Activated T-cell treated with anti-CD3 and anti-CD28 coated beads for 48 hours (primary cell): ENCODE measurements at places on chromosomes 3 and 15.

DNA sequence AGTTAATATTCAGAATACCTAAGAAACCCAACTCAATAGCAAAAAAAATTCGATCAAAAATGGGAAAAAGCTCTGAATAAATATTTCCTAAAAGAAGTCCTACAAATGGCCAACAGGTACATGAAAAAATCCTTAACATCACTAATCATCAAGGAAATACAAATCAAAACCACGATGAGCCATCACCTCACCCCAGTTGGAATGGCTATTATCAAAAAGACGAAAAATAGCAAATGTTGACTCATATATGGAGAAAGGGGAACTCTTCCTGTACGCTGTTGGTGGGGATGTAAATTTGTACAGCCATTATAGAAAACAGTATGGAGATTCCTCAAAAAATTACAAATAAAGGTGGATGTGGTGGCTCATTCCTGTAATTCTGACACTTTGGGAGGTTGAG lies 29.6 kb upstream of the SGO1 start:
- DNase-seq, result no peak

DNA sequence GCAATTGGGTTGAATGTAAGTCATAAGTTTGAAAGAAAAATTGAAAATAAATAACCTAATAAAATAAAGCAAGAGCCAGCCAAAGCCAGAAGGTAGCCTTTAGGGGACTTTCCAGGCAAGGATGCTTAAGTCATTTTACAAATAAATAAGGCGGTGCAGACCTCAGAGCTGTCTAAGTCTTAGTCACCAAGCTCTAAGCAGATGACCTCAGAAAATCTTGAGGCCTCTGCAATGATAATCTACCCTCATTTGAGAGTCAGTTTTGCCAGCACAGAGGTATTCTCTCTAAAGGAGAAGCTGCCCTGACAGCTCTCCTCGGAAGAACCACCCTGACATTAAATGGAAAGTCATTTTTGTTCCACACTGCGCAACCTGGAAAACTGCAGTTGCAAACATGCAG lies 113.9 kb downstream of the OXNAD1 start:
- no peak for DNase-seq

DNA sequence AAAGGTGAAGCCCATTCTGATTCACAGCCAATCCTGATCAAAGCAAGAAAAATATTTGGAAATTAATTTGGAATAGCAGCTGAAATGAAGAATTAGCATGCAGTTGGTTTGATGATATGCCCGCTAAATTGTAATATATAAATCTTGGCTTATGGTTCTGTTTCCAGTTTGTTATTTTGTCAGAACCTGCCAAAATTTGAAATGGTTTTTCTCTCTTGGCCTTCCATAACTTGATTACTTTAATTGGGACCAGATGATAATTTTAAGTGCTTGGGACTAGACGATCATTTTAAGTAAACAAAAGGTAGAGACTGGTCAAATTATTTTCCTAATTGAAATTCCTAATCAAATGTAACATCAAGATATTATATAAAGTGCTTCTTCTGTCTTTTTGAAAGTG lies 842.4 kb downstream of the TBL1XR1 start:
- DNase-seq, result no peak

DNA sequence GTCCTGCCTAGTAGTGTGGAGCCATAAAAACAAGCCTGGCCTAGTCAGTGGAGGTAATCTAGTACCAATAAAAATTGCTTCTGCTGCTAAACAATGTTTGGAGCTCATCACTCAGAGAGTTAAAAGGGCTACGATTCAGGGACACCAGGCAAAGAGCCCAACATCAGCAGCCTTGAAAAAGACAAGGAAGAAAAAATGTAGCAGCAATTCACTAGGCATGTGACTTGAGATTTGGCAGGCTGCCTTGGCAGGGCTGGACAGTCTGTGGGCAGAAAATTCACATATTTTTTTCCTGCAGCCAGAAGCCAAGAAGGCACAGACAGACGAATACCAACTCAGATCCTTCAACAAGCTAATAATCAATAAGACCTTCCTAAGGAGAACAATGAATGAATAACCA lies 47.2 kb downstream of the IGSF11 start:
- no peak for DNase-seq

DNA sequence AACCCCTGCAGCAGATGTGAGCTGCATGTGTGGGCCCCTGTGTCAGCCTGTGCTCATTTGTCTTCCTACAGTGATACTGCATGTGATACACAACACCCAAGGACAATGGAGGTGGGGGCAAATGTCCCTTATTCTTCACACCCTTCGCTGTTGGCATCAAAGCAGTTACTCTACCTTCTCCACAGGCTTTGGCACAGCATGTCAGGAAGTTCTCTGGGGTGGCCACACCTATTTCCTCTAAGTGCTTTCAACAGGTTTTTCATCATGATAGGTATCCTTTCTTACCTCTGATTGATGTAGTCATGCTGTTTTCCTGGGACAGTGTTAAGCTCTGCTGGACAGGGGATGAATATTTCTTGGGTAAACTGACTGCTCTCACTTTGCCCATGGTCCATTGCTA lies 29.5 kb downstream of the ZNF662 start:
- DNase-seq, result no peak

DNA sequence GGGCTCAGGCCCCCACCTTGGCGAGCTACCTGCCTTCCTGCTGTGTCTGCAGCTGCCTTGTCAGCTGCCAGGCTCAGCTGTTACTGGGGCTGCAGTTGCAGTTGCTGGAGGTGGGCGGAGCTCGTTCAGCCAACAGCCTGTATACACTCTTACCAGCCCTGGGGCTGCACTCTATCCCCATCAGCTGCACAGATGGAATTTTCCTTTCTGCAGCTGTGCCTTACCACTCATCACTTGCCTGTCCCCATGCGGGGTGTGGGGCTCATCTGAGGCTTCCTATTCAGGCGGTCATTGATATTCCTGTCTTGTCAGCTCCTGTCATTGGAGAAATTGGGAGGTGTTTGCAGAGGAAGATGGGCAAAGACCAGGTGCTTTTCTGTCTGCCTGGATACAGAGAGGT lies 9.1 kb upstream of the SYN2 start:
- DNase-seq, result no peak

DNA sequence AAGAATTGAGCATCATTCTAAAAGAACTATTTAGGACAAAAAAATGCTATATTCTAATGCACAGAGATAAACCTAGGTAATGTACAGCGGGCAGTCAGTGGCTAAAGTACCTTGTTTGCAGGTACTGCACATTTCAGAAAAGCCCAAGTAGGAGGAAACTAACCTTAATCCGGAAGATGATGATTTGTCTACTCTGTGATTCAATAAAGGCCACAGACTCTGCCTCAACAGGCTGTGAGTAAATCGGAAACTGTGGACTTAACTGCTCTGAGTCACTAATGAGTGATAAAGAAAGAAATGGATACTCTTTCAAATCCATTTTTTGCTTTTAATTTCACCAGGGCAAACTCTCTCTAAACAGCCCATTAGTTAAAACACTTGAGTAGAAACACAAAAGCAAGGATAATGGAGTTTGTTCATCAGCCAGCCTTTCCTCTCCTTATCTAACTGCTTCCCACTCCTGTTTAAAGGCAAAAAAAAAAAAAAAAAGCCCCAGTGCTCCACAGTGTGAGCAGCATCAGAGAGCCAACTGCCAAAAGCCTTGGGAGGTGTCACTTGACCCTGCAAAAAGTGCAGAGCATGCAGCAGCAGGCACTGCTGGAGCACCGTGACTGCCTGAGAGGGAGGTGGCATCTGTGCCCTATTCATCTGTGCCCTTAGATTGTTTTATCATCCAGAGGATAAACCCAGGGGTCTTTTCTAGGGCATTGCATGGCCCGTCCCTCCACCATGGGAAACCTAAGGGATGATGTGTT lies 187.7 kb downstream of the SATB1 start:
- no peak for DNase-seq

DNA sequence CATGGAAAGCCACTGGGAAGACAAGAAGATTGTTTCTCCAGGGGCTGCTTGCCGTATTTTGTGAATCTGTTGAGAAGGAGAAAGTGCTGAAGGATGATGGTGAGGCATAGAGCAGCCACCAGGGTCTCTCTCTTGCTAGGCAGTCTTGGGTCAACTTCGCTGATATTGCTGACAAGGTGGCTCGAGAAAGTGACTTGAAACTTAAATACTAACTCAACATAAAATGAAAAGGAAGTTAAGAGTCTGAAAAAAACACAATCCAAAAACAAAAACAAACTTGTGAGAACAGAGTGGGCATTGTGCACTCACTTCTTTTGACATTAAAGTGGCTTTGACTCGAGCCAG lies 90.1 kb downstream of the CHST2 start:
- DNase-seq, result no peak

DNA sequence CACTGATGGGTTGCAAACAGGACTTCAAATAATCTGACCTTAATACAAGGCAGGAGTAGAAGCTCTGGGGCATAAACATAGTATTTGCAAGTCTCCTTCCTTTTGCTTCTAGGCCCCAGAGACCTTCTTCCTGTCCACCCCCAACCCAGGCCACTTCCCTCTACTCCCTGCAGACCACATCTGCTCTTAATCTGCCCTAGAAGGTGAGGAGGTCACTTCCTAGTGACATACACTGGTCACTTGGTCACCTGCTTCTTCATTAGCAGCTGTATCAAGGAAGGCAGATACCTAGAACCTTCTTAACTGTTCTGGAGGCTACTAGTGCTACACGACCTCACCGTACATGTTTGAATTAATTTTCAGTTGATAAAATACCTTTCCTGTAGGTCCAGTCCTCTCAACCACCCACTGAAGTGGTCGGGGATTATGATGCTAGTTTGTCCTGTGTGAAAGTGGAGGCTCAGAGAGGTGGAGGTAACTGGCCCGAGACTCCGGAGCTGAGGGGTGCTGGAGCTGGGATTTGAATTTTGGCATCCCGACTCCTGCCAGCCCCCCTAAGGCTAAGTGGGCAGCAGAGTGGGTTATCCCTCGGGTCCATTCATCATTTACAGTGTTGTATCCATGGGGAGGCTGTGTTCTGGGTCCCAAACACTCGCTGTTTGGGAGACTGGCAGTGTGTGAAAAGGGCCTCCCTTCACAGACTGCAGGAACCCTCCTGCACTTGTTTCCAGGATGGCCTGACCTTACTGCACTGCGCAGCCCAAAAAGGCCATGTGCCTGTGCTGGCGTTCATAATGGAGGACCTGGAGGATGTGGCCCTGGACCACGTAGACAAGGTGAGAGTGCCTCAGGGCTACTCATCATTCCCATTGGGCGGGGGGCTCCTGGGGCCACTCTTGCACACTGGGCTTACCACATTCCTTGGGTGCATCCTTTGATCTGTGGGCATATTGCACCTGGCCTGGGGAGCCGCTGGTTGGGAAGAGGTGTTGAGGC lies 13.9 kb downstream of the ANKDD1A start:
- no peak for DNase-seq

GRCh38 chr3:39910826-39911464 lies 101.5 kb downstream of the MYRIP start:
- DNase-seq, result no peak

- no peak for DNase-seq
These were observed 126.8 kb downstream of the FAM174B start for GRCh38 chr15:92528736-92529135.

DNA sequence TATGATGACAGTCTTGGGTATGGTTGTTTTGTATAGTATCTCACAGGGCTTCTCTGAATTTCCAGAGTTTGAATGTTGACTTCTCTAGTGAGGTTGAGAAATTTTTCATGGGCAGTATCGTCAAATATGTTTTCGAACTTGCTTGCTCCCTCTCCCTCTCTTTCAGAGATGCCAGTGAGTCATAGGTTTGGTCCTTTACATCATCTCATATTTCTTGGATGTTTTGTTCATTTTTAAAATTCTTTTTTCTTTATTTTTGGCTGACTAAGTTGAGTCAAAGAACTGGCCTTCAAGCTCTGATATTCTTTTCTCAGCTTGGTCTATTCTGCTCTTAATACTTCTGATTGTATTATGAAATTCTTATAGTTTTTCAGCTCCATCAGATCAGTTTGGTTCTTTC lies 282.3 kb upstream of the NECTIN3 start:
- no peak for DNase-seq

DNA sequence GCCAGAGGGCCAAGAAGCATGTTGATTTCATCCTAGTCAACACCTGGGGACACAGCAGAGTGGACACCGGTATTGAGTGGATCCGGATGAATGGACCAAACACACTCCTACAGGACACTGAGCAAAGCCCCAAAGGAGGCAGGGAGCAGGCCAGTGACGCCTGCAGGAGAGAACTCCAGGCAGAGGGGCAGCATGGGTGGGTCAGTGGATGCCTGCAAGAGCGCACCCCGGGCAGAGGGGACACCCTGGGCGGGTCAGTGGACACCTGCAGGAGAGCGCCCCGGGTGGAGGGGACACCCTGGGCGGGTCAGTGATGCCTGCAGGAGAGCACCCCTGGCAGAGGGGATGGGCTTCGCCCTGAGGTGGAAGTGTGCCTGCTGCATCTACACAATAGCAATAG lies 27.6 kb upstream of the HRH1 start:
- DNase-seq, result no peak

DNA sequence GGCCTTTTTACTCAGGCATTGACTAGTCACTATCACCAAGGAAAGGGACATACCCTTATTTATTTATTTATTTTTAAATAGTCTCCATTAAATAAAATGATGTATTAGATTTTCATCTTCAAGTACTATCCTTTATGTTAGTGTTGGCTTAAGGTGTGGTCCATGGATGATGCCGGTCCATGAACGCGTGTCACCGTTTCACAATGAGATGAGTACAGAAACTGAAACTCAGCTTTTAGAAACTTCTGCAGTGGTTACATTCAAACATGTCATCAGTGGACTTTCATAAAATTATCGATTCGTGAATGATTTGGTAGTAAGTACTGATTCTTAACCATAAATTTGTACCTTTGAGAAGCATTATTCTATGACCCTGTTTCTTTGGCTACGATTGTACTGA lies 166.6 kb downstream of the SATB1 start:
- no peak for DNase-seq

- DNase-seq, result no peak
These were observed 12.1 kb upstream of the FBLN2 start for GRCh38 chr3:13536832-13537231.

- DNase-seq, result no peak
These were observed 32.5 kb downstream of the BHLHE40 start for GRCh38 chr3:5011555-5012256.
